Activated T-helper 1 cell treated with Interleukin-2 at 50 U/mL for 16 hours (primary cell): ENCODE measurements at places on chromosomes 6 and 20.

- DNase-seq, result no peak
Observed at GRCh38 chr6:118844915-118845314, 49.0 kb upstream of the ASF1A start.

- no peak for DNase-seq
Observed at GRCh38 chr6:161272635-161273273, 1.1 kb downstream of the AGPAT4 start.

DNA sequence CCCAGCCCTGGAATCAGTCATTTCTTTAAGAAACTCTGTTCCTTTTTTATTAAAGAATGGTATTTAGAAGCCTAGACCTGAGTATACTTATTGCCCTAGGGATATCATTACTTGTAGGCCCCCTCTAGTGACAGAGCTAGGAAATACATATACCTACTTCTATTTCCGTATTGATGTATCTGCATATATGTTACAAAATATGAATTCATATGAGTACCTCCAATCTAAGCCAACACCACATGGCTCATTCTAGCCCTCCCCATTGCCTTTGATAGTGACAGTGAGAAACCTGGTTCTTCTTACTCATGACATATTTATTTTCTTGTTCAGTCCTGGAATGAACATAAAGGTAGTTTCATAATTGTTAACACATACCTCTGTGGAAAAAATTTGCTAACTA lies 137.2 kb downstream of the FARS2 start:
- DNase-seq, result no peak

GRCh38 chr20:12718619-12719018 lies 290.2 kb upstream of the SPTLC3 start:
- DNase-seq, result no peak

DNA sequence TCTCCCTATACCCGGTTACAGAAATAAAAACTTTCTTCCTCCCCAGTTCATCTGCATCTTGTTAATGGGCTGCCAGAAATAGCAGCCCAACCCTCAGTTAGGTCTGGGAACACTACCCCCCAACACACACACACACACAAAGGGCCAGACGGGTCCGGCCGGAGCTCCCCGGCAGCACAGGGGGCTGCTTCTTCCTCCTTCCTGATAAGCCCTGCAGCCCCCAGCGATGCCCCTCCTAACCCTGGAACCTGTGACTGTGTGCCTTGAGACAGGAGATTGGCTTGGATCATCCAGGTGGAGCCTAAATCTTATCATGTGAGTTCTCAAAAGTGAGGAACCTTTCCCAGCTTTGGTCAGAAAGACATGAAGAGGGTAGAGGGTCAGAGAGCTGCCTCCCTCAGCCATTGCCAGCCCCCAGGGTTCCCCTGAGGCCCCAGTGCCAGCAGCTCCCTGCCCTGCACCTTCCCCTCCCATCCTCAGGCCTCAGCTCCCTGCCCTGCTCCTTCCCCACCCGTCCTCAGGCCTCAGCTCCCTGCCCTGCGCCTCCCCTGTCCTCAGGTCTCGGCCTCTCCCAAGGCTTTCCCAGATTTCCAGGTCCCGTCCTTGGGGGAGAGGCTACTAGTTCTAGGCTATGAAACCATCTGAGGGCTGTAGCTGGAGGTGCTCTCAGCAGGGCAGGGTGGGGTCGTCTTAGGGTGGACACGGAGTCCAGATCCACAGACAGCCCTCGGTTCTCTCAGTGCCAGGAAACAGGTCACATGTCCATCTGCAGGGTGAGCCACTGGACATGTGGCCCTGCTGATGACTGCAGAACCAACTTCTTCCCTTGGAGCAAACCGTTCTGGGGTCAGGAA lies 34.5 kb upstream of the CST7 start:
- DNase-seq, result no peak

DNA sequence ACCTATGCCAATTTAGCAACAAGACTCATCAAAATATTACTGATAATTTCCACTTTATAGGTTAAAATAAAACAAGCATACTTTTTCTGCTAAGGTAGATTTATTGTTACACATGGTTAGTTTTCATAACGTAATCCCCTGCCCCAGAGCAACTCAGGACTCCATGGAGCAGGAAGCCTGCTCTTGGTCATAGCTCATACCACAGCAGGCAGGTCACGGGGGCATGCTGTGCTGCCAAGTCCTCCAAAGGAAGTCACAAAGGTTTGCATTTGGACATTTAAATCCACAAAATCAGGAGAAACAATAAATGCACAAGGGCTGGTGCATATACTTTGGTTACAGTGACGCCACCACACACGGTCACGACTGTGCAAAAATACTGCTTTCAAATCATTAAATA lies 12.5 kb downstream of the GZF1 start:
- no peak for DNase-seq

GRCh38 chr20:38892091-38892981 lies 33.9 kb upstream of the FAM83D start:
- DNase-seq, result no peak

- DNase-seq, result no peak
Observed at GRCh38 chr6:40788661-40789655, 201.8 kb upstream of the LRFN2 start.

- DNase-seq, result no peak
Observed at GRCh38 chr6:107708435-107708834, 115.7 kb downstream of the SCML4 start.

DNA sequence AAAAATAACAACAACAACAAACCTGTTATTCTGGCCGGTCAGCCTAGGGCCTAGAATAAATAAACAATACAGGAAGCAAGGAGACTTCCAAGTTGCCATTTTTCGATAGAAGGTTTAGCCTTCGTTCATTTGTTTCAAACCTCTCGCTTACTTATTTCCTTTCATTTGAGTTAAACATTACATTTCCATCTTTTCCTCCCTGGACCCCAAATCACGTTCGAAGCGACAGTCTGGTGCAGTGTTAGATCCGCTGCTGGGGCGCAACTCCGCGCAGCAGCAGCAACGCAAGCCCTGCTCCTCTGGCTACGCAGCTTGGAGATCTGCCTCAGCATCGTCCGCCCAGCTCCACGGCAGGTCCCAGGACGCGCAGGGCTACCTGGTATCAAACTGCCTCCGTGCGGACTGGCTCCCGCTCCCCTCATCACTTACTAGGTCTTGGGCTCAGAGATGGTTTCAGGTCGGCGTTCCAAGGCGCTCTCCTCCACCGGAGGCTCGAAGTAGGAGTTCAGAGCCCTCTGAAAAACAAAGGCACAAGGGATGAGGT lies 530 bp downstream of the TDP2 start:
- DNase-seq, result peak; percentile 20

- no peak for DNase-seq
Observed at GRCh38 chr6:5726976-5727718, 279.6 kb downstream of the NRN1 start.

DNA sequence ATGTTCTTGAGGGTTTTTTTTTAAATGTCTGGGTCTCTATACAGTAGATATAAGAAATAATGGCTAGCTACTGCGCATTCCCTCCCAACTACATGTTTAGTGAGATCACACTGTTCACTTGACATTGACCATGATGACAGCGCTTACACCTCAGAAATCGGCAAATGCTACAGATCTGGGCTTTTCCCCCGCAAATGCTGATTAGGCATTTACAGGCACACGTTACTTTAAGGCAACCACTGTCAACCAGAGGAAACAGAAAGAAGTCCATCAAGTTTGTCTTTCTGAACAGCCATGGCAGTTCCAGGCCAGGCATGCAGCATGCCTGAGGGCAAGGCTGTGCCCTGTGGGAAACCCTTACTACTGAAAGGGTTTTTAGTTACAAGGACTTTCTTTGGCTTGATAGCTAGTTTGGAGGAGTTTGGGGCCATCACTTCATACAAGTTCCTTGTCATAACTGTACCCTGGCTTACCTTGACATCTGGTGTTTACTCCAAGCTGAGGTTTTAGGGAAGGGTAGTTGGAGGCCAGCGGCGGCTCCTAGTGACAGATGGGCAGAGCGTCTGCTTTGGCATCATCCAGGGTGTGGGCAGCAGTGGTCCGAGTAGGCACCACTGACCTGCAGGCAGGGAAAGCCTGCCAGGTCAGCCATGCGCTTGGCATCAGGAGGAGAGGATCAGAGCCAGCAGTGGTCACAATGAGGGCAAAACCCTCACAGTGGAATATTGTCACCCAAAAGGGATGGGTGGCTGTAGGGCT lies 43.0 kb downstream of the CFAP61 start:
- DNase-seq, result no peak

DNA sequence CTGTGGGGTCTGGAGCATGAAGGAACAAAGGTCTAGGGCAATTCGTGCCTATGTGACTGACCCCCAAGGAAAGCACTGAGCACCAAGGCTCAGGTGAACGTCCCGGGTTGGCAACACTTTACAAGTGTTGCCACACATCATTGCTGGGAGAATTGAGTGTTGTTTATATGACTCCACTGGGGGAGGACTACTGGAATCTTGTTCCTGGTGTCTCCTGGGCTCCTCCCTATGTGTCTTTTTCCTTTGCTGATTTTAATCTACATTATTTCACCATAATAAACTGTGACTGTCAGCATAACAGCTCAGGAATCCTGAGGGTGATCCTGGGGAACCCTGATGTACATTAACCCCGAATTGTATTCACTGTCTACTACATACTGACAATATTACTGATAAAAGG lies 207.7 kb upstream of the BMP2 start:
- no peak for DNase-seq
